Activated gamma-delta T cell treated with anti-CD3 and anti-CD28 coated beads, Interleukin-2, amount 50 U/mL, for 16 hours (primary cell): ENCODE measurements at places on chromosomes 16 and 17.
A peak's percentile ranks its signal among the peaks of the same experiment; 100 is the strongest.

GRCh38 chr16:25689137-25689836, 2.5 kb upstream of the HS3ST4 start:
- DNase-seq: no peak

- DNase-seq: no peak
Observed at GRCh38 chr17:6941989-6942388, 53.9 kb upstream of the ALOX12 start.

- DNase-seq: no peak
Observed at GRCh38 chr17:61470530-61471136, 18.4 kb downstream of the TBX4 start.

DNA sequence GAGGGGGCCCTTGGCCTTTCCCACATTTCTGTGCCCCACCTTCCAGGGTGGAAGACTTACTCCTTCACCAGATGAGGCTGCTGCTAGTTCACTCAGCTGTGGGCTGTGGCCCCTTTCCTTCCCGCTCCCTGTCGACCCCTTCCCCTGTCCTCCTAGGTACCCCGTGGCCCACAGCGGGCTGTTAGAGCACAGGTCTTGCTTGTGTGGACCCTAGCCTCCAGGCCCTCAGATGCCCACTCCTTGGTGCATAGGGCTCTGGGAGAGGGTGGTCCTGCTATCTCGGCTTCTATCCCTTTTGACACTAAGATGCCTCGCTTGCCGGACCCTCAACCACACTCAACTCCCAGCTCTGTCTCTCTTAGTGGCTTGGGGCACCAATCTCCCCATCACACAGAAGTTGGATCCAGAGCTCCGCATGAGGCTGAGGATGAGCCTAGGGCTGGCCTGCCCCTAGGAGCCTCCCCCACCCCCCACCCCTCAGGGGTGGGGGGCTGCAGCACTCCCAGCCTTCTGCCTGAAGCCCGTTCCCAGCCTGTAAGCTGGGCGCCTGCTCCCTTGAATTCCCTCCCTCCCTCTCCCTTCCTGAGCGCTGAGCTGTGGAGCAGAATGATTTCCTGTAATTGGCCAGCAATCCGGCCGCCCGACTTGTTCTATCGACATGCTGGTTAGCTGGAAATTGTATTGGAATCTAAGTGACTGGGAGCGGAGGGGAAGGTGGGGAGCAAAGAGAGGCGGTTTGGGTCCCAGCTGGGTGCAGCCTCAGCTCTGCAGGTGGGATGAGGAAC, 30.9 kb downstream of the DCAKD start:
- DNase-seq: no peak

- DNase-seq: no peak
Observed at GRCh38 chr16:11618107-11618717, 31.5 kb upstream of the LITAF start.

DNA sequence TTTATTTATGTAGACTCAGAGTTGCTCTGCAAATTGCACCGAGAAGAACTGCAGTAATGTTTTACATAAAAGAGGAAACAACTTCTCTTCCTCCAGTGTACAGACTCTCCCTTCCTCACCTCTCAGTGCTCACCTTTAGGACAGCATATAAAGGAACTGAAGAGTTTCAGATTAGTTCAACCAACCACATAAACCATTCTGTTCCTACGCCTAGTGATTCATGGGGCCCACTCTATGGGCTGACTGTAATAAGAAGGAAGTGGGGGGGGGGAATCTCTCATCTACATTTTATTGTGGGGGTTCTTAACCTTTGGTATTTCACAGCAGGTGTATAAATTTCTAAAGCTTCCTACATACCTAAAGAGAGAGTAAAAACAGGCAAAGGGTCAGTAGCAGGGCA, 18.3 kb downstream of the ZSWIM7 start:
- DNase-seq: no peak

- DNase-seq: no peak
Observed at GRCh38 chr16:67668495-67669157, 2.0 kb downstream of the C16orf86 start.

GRCh38 chr17:52158450-52159042, at the start of gene CA10:
Gene CA10 (minus strand): TSS chr17:52158714.
- no peak for DNase-seq

DNA sequence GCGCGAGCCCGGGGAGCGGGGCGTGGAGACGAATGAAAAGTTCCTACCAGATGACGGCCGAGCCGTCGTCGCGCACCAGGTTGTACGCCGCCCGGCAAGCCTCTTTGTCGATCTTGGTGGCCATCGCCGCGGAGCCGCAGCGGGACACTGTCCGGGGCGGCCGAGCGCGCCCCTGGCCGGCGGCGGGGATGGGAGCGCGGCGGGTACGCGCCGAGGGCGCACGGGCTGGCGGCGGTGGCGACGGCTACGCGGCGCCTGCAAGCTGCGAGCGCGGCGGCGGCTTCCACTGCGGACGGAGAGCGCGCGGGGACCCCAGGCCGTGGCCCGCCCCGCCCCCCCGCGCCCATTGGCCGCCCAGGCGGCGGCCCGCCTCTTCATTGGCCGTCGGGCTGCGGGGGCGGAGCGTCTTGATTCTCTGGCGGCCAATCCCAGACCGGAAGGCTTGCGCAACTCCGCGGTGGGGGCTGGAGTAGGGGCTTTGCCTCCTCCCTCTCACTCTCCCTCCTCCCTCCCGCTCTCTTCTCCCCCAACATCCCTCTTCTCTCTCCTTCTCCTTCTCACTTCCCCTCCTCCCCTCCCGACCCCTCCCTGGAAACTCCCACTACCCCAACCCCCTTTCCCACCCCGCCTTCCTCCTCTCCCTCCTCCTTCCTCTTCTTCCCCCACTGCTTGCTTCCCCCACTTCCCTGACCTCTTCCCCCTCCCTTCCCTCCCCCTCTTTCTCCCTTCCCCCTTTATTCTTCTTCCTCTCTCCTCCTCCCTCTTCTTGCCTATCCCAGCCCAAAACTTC, at the start of gene COTL1:
TSS of gene COTL1 (minus strand) at position 288 of the 790 bp plus-strand sequence. CDS start at position 124, 164 bp downstream.
- DNase-seq: peak; percentile 90

DNA sequence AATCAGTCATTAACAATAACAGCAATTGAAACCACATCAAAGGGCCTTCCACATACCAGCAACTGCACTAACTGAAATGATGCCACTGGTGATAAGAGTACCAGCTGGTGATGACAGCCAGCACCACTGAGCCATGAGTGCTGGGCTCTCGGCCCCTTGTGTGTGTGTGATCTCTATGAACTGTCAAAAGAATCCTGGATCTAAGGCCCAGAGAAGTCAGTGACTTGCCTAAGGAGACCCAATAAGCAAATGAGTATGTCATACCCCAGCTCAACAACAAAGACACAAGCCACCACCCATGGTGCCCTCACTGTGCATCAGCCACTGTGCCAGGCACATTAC, 220.9 kb downstream of the ZNF423 start:
- no peak for DNase-seq

- DNase-seq: no peak
Observed at GRCh38 chr17:74502861-74503260, 28.4 kb downstream of the CD300LB start.

GRCh38 chr17:57983446-57983845, 4.6 kb downstream of the VEZF1 start:
- DNase-seq: no peak

DNA sequence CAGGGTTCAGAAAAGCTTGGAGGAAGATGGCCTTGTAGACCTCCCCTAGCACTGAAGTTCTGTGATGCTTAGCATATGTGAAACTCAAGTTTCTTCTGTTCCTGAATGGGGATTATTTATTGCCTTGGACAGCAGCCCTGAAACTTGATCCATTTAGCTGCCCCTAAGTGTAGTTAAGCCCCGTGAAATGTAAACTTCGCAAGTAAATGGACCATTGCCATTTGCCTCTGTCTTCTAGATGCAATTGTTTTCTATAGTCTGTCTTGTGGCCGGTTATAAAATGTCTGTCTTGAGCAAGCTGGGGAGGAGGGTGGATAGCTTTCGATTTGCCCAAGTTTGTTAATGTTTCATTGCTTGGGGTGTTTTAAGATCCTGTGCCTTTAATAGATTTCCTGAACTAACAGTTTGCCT, 261.8 kb downstream of the CDH13 start:
- DNase-seq: no peak

- DNase-seq: no peak
Observed at GRCh38 chr17:283911-284675, 68.5 kb downstream of the RPH3AL start.

DNA sequence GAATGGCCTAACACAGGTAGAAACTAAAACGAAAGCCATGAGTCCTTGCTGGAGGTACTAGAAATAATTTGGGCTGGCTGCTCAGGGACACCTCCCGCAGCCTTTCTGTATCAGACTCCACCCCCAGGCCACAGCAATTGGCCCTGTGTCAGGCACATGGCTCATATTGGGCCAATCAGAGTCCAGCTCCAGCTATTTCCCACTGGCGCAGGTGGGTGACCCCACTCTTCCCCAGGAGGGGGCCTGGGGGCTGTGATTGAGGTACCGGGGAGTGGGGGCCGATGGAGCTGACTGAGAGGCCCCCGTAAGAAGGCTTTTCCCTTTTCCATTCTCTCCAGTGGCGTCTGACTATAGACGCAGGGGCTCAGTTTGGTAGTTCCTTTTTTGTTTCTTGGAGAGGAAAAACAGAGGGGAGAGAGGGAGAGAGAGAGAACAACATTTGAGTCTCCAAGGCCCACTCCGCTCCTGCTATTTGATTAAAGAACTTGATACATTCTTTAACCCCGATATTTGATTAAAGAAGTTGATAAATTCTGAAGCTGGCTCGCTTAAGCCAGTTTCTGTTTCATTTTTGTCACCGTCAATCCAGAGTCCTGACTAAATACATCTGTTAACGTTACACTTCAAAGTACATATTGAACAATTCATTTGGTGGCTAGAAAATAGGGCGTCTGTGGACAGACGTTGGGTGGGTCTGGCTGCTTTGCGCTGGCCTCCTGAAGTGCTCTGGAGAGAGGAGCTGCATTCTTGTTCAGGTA, 26.3 kb downstream of the FOXL1 start:
- peak; percentile 15 for DNase-seq

- DNase-seq: no peak
Observed at GRCh38 chr16:4410335-4411075, 5.9 kb downstream of the CORO7 start.

DNA sequence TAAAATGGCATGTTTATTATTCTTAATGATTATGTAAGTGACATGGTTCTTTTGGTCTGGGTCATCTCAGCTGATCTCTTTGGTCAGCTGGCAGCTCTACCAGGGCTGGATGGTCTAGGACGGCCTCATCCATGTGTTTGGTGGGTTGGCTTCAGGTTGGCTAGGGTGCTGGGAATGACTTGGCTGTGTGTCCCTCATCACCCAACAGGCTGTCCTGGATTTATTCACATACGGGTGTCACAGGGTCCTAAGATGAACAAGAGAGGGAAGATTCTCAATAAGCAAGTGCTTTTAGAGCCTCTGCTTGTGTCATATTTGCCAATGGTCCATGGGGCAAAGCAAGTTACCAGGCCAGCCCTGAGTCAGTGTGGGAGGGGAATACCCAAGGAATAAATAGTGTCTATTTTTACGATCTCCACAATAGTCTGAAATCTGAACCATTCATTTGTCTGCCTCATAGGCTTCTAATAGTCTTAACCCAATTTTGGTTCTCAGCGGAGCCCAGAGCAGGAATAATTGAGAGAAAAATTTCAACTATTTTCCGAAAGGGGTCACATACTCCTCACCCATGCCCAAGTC, 157.5 kb downstream of the HS3ST2 start:
- DNase-seq: no peak

GRCh38 chr17:28646039-28646754, 1.2 kb upstream of the BLTP2 start:
- no peak for DNase-seq

DNA sequence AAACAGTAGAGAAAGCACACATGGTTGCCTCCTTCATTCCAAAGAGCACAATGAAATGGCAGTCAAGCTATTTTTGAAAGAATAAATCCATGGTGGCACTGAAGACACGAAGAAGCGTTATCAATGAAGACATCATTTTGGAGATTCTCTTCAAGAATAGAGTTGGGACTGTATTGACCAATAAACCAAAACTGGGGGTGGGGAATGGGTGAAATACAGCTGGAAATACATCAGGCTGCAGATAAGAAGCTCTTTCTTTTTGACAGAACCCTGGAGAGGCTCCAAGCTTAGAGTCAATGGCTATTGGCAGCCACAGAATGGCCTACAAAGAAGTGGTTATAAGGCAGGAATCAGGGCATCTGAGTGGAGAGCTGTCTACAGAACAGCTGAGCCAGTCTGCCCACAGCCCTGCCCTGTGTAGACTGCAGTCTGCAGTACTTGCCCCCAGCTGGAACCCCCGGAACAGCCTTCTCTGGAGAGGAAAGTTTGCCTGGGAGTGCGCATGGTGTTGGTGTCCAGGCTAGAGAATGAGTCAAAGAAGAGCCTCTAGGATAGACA, 100.4 kb downstream of the STX8 start:
- no peak for DNase-seq

GRCh38 chr17:36188891-36189306, 7.7 kb downstream of the CCL3L1 start:
- peak; percentile 58 for DNase-seq

DNA sequence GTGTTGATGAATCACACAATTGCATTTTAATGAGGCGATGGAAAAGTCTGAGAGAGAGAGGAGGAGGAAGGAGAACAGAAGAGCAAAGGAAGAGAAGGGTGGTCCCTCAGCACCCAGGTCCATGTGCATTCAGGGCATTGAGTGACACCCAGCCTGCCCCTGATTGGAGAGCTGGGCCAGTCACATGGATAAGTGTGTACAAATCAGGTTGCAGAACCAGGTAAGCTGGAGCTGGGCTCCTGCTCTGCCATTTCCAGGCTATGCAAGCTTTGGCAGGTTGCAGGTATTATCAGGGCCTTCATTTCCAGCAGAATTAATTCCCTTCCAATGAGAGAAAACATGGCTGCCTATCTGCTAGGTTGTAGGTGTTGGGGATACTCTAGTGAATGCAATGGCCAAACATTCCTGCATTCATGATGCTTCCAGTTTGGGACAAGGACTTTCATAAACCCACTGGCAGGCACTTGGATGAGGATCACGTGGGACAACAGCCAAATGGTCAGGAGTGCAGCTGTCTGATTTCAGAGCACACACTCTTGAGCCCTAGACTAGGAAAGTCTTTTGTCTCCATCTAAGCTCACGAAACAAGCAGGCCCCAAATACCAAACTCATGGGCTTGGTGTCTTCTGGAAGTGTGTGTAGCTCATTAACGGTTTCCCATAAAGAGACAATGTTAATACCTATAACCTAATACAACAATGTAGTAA, 577.9 kb upstream of the CDH5 start:
- no peak for DNase-seq

DNA sequence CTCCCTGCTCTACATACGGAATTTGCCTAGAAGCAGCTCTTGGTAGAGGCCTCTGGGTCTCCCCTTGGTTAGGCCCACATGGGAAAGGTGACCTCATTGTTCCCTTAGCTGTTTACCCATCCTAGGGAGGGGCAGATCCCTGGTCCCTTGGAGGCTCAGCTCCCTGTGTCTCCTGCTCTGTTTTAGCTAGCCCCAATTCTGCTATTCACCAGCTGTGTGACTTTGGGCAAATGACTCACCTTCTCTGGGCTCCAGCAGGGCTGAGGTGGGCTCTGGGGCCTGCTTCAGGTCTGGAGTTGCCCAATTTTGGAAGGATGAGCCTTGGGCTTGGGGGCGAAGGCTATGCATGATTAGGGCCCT, 3.9 kb downstream of the ABCC3 start:
- DNase-seq: no peak
